ENCODE measurements at places on chromosomes 1 and 21.

- no peak for DNase-seq
Measured at GRCh38 chr1:3074297-3074741, 5.3 kb downstream of the PRDM16 start.

DNA sequence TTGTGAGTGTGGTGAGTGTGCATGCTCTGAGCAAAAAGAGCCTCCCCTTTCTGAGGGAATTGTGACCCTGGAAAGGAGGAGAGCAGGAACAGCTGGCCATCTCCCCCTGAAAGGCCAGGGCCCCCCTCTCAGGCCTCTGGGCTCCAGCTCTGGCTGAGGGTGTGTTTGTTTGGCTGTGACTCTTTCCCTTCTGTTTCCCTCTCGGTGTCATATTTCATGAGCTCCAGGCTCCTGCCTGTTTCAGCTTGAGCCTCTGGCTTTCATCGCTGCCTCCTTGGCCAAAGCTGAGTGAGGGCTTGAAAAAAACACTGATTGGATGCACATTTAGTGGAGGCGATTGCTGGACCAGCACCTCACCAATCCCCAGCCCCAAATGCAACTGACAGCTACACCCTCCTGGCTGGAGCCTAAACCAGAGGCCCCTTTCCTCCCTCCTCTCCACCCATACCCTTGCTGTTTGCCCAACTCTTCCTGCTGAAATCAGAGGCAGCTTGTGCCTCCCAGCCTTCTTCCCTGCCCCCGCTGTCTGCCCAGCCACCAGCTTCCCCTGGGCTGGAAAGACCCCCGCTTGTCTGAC is 64.1 kb downstream of the DDR2 start:
- no peak for DNase-seq

GRCh38 chr1:247103859-247104591 is at the start of gene ZNF669:
TSS of gene ZNF669 (minus strand) at chr1:247104356. CDS start at chr1:247104199, 157 bp downstream.
- peak; percentile 87 for DNase-seq

DNA sequence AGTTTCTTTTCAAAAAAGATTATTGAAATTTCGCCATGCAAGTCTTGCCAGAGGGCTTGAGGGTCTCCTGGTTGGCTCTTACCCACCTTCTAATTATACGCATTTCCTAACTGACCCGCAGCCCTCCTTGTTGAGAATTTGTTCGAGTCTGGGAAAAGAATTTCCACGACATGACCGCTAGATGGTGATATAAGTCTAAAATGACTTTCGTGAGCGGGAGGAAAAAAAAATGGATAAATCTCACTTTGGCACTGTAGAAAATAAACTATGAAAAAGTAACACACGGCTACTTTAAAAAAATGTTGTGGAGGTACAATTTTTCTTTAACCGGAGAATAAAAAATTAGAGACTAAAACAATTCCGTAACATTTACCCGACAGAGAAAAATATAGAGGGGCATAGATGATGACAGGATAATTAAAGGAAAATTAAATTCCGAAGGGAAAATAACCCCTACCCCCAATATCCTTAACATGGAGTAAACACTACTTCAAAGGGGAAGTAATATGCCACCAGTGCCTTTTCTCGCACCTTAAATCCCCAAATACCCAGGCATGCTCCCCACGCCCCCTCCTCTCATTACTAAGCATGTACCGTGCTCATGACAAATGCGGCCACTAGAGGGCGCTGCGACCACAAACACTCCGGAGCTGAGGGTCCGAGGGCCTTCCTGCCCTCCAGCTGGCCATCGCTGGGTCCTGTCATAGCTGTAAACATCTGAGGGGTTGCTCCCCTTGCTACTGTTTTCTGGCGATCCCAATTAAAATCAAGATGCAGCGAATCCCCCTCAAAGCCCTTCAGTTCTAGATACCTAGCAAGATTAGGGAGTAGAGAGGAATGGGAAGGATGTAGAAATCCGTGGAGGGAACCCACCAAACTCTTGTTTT is 266.9 kb downstream of the ASTN1 start:
- no peak for DNase-seq

GRCh38 chr1:226029093-226029496 is 30.0 kb upstream of the SDE2 start:
- no peak for DNase-seq

DNA sequence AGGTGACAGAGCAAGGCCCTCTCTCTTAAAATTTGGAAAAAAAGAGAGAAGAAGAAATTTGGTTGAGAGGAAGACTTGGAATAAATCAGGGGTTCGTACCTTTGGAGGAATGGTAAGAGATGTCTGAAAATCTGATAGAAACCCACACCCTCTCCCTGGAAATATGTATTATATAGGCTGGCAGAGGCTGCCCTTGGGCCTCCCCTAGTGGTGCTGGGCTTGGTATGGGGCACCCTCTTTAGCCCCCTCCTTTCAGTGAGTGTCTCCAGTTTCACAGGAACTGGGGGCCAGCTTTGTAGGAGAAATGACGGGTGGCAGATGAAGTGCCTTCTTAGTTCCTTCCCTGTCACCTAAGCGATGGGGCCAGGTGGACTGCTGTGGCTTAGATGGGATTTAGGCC is 82.9 kb upstream of the SLC2A1 start:
- DNase-seq: no peak

- no peak for DNase-seq
Measured at GRCh38 chr1:8746554-8746953, 70.9 kb downstream of the RERE start.

- DNase-seq: no peak
Measured at GRCh38 chr1:243483952-243484351, 228.1 kb downstream of the SDCCAG8 start.

DNA sequence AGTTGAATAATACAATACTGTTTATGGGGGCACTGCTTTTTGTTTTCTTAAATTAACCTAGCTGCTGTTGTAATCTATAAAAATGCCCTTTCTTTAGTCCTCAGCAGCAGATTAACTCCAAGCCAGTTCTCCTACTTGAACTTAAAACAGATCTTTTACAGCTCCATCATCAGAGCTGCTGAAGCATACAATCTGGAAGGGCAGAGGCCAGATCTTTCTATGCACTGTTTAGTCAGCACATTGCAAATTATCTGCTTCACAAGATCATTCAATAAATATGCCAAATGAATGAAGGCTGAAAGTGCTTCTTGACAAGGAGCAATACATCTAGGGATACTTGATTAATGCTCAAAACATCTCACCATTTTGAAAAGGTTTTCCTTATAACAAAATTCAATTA is 115.8 kb downstream of the PLPPR5 start:
- no peak for DNase-seq

DNA sequence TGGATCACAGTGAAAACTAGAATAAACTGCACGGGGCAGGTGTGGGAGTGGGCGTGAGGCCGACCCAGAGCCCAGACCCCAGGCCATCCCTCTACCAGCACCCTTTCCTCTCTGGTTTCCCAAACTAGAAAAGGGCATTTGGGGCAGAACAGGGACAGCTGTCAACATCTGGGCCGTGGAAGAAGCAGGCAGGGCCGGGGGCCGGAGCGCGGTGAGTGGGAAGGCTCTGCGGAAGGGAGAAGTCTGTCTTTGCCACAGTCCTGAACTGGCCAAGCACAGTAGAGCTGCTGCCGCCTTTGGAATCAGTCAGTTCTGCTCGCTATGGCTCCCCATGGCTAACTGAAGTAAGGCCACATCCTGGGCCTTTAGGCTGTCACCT is 6.6 kb downstream of the CCDC24 start:
- no peak for DNase-seq
